GM23338 (cell line): ENCODE measurements at places on chromosomes 16 and 17. TPM values are rescaled to one million over a fixed set of nuclear protein-coding genes. Genes with fewer than 3 reads are reported as not detected.

NRN1L gene
- polyA plus RNA-seq, result 26.1 and 33.8 TPM in 2 replicates

CUEDC1 gene
- polyA plus RNA-seq, result 7.7 and 11.3 TPM in 2 replicates

CREBBP gene
- polyA plus RNA-seq, result 36.9 and 38.1 TPM in 2 replicates

CCT6B gene
- polyA plus RNA-seq, result 1.1 and 1.3 TPM in 2 replicates

TMEM235 gene
- not detected in 2 replicates for polyA plus RNA-seq

PFAS gene
- polyA plus RNA-seq, result 96.1 and 106 TPM in 2 replicates

GGT6 gene
- 0.12 TPM in 1 of 2 replicates, not detected in the other for polyA plus RNA-seq
